Renal cortical epithelial cell (primary cell): ENCODE measurements at places on chromosomes 5 and 9. TPM values are rescaled to one million over a fixed set of nuclear protein-coding genes. Genes with fewer than 3 reads are reported as not detected.

Gene BAAT
- total RNA-seq, result 0.94 and 1.6 TPM in 2 replicates

Gene SPINK1
- 0.40 and 8.2 TPM in 2 replicates for total RNA-seq

Gene PCDHAC1
- 0.52 and 2.7 TPM in 2 replicates for total RNA-seq

Gene FGF10
- not detected in 2 replicates for total RNA-seq

Gene ANKRD18B
- total RNA-seq, result 7.3 and 13.8 TPM in 2 replicates

DNA sequence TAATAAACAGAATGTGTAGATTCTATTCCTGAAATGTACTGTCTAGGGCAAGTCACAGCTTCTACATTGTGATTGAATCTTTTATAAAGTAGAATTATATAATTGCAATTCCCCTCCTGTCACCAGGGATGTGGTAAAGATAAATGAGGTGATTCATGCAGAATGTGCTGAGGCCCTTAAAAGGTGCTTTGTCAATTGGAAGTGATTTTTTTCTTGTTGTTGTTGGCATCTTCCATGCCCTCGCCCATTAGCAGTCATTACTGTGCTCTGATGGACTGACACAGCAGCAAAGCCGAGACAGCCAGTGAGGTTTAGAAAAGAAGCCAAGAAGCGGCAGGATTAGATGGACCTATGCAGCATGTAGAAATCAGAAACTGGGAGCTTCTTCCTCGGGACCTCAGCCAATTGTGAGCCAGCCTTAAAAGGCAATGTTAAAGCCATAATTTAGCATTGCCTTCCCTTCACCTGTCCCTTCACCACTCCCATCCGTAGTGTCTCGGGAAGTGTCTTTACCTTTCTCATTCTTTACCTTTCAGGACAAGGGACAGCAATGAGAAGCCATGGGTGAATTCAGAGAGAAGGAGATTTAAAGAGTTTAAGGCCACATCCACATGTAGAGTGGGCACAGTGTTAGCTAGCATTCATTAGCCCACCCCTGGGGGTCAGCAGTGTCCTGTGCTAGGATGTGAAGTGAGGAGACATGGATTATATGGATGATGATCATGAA is 257.8 kb downstream of the PLK2 start:
- peak; percentile 47 for DNase-seq

- DNase-seq, result peak; percentile 80
These were observed 5.5 kb upstream of the AQP3 start for GRCh38 chr9:33452828-33453271.

DNA sequence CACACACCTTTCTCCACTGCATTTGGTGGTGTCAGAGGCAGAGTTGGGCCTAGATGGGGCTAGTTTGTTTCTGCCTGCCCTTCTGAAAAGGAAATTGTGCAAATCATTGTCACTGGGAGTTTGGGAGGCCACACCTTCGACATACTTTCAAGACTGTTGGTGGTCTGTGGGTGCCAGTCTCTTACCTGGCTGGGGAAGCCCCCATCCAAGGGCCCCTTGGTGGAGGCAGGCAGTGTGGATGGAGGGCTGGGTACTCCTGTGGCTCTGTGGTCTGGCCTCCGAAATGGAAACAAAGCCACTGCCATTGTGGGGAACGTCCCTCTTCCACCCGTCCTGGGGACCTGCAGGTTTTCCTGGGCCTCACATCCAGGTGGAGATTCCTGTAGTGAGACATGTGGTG is 10.9 kb upstream of the PHYHD1 start:
- no peak for DNase-seq

DNA sequence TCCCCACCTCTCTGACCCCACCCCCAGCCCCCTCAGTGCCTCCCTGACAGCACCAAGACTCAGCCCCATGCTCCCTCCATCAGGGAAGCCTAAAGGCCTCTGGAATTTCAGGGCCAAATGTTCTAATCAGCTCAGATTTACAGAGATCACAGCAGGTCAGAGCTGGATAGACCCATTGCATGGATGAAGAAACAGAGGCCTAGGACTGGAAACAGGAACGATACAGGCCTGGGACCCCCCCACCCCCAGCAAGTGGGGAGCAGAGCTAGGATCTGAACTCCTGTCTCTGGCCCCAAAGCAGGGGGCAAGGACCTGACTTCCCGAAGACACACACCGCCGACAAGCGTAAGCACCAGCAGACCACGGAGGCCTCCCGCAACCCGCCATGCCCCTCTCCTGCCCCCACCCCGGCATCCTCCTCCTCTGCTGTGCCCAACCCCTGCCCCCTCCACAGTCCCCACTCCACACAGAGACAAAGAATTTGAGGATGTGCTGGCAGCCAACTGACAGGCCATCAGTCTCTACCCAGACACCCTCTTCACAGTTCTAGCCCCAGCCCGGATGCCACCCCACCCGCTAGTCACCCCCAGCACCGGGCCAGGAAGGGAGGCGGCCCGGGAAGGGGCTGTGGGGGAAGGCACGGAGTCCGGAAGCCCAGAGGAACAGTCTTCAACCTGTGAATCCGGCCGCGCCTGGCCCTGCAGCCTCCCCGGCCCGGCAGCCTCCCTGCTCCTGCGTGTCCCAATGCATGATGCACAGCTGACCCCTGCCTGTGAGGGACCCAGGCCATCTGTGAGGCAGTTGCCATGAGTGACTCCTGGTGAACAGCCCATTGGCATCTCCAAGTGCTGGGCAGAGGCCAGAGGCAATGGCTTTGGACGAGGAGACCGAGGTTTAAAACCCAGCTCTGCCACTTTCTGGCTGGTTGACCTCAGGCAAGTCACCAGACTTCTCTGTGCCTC is 31.3 kb downstream of the NDUFA8 start:
- no peak for DNase-seq

DNA sequence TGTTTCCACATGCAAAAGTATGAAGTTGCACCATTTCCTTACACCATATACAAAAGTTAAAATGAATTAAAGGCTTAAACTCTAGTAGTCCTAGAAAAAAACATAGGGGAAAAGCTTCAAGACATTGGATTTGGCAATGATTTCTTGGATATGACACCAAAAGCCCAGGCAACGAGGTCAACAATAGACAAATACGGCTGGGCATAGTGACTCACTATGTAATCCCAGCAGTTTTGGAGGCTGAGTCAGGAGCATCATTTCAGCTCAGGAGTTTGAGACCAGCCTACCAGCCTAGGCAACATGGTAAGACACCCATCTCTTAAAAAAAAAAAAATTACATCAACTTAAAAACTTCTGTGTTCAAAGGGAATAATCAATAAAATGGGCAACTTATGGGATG is 30.9 kb upstream of the SREK1 start:
- DNase-seq, result peak; percentile 48

- no peak for DNase-seq
These were observed 55.9 kb upstream of the TEX48 start for GRCh38 chr9:114737847-114738246.

DNA sequence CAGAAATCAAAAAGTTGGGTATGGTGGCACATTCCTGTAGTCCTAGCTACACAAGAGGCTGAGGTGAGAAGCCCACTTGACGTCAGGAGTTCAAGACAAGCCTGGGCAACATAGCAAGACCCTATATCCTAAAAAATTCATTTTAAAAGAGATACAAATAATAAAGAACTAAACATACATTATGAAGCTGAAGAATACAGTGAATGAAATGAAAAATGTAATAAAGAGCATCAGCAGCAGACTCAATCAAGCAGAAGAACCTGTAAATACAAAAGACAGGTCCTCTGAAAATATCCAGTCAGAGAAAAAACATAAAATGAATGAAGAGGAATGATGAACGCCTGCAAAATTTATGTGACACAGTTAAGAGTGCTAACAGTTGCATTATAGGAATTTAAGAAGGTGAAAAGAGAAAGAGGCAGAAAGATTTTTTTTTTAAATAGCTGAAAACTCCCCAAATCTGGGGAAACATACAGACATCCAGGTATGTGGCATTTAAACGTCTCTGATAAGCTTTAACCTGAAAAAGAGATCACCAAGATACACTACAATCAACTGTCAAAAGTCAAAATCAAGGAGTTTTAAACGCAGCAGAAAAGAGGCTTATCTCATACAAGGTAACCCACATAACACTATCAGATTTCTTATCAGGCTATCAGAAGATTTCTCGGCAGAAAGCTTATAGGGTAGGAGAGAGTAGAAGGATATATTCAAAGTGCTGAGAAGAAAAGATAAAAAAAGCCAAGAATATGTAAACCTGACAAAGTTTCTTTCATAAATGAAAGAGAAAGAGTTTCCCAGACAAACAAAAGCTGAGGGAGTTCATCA is 57.6 kb downstream of the PRRC1 start:
- no peak for DNase-seq

GRCh38 chr5:5273976-5274375 is 133.8 kb downstream of the ADAMTS16 start:
- no peak for DNase-seq

GRCh38 chr5:142716963-142717362 is 31.1 kb upstream of the FGF1 start:
- peak; percentile 61 for DNase-seq

DNA sequence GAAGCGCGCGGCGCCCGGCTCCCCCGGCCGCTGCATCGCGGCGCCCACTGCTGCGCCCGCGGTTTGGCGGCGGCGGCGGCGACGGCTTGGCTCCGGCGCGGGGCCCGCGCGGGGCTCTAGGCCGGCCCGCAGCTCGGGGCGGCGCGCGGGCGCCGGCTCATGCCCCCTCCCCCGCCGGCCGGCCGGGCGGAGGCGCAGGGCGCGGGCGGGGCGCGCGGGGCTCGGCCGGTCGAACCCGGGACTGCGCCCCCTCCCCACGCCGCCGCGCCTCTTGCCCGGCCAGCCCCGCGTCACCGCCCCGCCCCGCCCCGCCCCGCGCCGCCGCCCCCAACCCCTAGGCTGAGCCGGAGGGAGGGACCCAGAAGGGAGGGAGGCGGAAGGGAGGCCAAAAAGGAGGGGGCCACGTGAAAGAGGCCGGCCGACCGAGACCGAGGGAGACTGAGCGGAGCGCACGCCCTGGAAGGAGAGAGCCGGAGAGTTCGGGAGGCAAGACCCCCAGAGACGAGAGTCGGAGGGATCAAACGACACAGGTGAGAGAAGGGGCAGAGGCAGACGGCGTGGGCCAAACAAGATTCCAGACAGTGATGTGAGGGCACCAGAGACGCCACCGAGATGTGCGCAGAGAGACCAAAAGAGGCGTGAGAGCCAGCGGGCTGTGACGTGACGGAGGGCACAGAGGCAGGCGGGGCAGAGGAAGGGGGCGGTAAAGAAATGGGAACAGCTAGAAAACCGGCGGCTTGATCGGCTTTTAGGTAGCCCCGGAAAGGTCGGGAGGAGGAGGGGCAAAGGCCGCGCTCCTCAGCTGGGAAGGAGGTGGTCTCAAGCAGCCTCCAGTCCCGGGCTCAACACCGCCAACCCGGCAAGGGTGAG is at the start of gene BARX1:
TSS of gene BARX1 (minus strand) at position 245 of the 870 bp plus-strand sequence. CDS start at position 36, 209 bp downstream.
- no peak for DNase-seq

- DNase-seq, result no peak
These were observed 13.7 kb downstream of the OR1J1 start for GRCh38 chr9:122463828-122464632.

- DNase-seq, result peak; percentile 95
These were observed 35.2 kb downstream of the MARVELD2 start for GRCh38 chr5:69450116-69450515.

DNA sequence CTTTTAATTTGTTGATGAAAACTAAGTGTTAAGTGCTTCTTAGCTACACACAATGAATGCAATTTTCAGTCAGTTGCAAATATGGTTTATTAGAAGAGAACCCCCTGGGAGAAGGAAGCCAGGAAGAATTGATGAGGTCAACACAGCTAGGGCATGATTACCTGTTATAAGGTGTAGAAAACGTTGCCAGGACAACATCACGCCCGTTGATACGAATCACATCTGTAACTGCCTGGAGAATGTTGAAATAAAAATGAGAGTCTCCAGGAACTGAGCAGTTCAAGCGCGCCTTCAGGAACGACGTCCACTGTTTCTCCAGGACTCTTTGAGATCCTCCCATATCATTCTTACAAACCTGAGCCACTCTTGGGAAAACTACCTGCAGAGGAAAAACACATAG is 88.0 kb downstream of the SEMA6A start:
- peak; percentile 21 for DNase-seq

- no peak for DNase-seq
These were observed 757 bp downstream of the NRARP start for GRCh38 chr9:137301081-137301947.

DNA sequence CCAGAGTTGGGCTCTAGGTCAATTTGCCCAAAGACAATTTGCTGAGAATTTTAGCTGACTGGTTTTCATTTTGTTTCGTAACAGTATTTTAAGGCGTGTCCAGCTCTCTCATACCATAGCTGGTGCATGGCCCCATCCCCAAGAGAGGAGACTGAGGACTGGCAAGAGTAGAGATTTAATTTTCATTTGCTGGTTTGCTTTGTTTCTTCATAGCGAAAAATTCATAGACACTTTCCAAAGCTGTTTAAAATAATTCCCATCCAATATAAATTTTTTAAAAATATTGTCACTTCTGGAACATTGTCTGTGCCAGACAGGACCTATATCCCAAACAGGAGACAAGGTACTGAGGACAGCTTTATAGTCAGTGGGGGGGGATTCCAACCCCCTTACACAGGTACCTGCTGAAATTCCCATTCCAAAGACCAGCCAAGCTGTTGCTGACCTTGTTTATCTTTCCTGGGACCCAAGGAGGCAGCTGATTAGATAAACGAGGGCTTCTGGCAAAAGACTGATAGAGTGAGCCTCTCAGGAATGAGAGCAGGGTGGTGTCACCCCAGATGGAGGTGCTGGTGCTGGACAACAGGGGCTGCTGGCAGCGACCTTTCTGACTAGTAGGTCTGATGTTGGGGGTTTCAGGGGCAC is 6.8 kb upstream of the ANGPTL2 start:
- DNase-seq, result no peak

DNA sequence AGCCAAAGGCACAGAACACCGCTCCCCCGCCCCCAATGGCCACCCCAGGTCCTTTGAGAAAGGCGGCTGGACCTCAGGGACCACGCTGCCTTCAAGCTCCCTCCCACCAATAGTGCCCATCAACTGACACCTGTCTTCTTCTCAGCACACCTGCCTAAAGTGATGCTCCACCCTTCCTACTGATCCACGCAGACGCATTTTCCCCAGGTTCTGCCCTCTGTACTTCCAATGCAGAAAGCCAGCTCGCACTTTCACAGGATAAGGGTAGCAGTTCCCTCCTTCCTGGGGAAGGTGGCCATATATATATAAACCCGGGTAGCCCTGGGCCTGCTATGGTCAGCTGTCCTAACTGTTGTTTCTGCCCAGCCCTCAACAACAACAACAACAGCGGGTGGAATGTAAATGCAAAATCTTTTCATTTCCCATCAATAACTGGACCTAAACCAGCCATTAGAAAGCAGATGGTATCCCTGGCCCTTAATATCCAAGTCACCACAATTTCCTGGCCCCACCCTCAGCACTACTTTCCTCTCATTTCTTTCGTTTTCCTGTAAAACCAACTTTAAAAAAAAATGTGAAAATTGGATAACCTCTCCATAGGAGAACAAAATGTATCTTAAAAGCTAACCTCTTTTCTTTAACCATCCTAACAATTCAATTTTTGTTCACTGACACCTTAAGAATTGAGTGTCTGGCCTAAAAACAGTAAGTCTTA is 1.7 kb downstream of the GOLM1 start:
- no peak for DNase-seq

DNA sequence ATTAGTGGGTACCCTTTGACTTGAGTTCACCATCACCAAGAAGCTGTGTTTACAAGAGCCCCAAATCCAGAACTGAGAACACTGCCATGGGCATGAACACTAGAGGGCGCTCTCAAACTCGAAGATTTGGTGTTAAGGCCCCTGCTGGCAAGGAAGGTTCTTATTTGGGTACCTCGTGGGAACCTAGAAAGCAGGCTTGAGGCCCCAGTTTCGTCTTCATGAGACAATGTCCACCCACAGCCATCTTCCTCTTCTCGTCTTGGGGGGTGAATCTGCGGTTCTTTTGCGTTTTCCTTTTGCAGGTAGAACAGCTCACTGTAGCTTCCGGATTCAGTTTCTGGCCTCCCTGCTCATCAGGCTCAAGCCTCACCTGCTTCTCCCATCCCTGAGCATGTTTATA is 184.0 kb downstream of the SEMA5A start:
- peak; percentile 74 for DNase-seq

- no peak for DNase-seq
These were observed 33.3 kb upstream of the NREP start for GRCh38 chr5:111790295-111790694.
